ENCODE measurements at places on chromosomes 4 and X. TPM values are rescaled to one million over a fixed set of nuclear protein-coding genes. Genes with fewer than 3 reads are reported as not detected.
A peak's percentile ranks its signal among the peaks of the same experiment; 100 is the strongest.

DNA sequence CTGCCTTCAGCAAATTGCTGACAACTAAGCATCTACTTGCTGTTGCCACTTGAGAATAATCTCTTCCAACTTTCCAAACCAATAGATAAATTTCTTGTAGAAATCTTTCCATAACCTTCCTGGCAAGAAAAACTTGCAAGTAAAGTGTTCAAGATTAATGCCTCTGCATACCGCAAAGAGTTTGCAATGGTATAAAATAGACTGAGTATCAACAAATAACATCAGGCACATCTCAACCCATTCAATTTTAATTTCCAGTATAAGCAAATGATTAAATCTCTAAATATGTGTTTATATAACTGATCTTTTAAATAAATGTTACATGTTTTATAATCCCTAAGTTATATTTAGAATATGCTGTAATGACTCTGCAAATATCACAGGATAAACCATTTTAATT, 275.2 kb upstream of the AGA start:
- no peak for DNase-seq

The C4orf50 gene
- not detected for total RNA-seq

The JAKMIP1 gene
- not detected for total RNA-seq

GRCh38 chr4:169337510-169337909, 66.8 kb upstream of the SH3RF1 start:
- DNase-seq, result peak; percentile 73

The ATP8A1 gene
- total RNA-seq, result 4.3 TPM

The RXFP1 gene
- total RNA-seq, result not detected

The CT45A8 gene
- total RNA-seq, result not detected

The FIP1L1 gene
- total RNA-seq, result 52.8 TPM

DNA sequence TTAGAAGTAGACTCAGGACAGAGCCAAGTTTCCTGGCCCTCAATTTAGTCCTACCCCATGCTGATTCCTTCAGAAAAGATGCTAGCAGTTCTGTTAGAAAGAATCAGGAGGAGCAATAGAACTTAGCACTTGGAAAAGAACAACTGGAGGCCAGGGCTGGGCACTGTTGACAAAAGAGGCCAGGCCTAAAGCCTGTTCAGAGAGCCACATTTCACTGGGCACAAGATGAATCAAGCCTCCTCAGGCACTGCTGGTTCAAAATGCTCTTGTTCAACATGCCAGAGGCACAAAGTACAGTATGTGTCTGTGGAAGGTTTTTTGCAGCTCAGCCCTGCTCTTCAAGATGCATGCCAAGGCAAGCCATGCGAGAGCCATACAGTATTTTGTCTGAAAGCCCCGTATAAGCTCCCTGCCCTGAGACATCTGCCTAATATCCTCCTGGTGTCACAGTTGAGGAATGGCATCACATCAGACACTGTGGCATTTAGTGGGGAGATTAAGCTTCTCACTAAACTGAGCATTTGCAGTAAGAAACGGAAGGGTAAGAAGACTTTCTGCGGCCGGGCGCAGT, 53.7 kb downstream of the RASL11B start:
- DNase-seq, result no peak

The PAQR3 gene
- 31.7 TPM for total RNA-seq

DNA sequence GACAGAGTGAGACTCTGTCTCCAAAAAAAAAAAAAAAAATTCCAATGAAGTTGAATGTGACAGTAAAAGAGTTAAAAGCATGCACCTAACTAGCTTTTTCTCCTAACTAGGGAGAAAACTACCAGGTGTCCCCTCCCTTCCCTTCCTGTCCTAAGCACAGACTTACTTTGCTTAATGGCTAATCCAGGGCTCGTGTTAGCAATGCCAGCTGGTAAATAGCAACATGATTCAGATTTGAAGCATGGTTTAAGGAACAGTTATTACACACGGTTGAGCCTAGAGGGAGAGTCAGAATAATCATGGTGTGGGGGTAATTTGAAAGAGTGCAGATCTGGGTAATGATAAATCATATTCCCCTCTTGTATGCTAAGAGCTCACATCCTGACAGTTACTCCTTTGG, 338.3 kb downstream of the STIM2 start:
- DNase-seq, result peak; percentile 13

GRCh38 chr4:11297201-11297600, 131.5 kb downstream of the HS3ST1 start:
- DNase-seq, result no peak

GRCh38 chrX:127568691-127569090, 483.5 kb downstream of the ACTRT1 start:
- no peak for DNase-seq

DNA sequence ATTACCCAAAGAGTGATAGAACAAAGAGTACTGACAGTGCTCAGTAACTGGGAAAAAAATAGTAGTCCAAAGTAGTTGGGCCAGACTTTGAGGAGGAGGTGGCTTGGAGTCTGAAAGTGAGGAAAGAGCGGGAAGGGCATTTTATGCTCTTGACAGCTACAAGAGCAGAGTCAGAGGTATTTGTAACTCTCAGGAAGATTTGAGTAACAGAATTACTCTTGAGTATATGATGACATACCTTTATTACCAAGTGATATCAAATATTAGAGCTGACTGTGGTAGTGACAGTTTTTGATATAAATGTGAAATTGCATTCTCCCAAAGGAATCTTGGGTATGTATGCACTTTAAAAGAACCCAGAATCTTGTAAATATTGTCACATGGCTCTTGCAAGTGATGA, 2.2 kb downstream of the SLAIN2 start:
- DNase-seq, result no peak

The TLL1 gene
- total RNA-seq, result 2.0 TPM

DNA sequence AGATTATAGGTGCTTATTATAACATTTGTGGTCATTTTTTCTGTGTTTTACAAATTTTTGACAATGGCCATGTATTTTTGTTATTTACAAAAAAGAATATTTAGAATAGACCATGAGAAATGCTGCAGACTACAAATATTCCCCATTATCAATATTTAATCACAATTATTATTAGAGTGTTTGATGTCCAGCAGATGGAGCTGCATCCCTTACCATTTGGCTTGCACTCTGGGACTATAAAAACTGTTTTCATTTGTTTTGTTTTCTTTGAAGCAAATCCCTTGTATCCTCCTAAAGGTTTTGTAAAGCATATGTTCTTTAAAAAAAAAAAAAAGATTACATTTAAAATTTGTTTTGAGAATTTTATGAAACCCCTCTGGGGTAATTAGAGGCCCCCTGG, 85.6 kb upstream of the CXorf66 start:
- DNase-seq, result no peak

DNA sequence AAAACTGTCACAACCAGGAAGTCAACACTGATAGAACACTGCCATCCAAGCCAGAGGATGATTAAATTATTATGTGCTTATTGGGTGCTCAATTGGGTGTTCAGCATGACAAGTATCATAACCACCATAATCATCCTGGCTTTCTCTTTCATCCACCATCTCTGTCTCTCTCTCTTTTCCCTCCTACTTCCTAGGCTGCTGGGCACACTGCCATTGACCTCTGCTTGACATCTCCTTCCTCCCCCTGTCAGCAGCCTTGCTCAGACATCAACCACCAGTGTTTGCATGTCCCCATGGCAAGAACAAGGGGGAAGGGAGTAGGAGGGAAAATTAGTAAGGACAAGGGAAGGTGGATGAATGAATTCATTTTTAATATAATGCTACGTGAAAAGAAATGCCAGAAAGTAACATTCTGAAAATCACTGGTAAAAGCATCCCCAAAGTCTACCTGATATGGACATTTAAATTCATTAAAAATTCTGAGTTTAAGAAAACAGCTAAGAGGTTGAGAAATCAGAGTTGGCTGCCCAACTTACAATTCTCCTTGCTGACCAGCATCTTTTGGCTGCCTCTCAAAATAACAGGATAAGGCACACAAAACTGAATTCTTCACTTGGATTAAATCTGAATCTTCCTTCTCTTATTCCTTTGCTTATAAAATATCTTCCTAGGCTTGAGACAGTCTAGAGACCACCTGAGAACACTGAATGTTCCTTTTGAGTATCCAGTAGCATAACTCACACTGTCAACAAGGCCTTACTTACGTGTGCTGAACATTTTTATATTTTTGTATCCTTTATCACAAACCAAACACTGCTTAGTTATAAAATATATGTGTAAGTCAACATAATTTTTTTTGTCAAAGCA, 48.5 kb downstream of the SNCA start:
- DNase-seq, result no peak

DNA sequence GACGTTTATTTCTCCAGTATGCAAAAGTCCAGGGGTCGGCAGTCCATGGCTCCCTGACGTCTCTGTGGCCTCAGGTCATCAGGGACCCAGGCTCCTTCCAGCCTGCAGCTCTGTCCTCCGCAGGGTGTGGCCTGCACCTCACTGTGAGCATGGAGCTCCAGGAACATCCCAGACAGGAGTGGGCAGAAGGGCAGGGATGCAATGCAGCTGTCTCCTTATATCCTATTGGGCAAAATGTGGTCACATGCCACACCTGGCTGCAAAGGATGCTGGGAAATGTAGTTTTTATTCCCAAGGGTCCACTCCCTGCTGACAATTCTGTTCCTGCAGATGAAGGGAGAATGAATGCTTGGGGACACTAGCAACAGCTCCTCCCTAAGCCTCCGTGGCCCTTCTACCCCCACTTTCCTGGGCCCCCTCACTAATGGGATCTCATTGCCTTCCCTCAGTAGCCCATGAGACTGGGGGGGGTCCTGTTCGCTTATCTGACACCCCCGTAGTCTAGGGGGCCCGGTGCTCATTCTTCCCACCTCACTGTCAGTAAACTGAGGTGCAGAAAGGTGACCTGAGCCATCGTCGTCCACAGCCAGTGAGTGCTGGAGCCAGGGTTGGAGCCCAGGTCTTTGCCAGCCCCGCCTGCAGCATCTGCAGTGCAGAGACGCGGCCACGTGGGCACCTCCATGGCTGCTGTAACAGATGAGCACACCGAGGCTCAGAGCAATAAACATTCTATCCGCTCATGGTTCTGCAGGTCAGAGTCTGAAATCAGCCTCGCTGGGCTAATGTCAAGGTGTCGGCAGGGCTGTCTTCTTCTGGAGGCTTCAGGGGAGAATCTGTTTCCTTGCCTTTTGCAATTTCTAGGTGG, 5.9 kb upstream of the GRPEL1 start:
- no peak for DNase-seq

- no peak for DNase-seq
Measured at GRCh38 chr4:173498023-173498422, 32.0 kb downstream of the HAND2 start.

GRCh38 chr4:169963998-169964397, 62.2 kb downstream of the MFAP3L start:
- no peak for DNase-seq

DNA sequence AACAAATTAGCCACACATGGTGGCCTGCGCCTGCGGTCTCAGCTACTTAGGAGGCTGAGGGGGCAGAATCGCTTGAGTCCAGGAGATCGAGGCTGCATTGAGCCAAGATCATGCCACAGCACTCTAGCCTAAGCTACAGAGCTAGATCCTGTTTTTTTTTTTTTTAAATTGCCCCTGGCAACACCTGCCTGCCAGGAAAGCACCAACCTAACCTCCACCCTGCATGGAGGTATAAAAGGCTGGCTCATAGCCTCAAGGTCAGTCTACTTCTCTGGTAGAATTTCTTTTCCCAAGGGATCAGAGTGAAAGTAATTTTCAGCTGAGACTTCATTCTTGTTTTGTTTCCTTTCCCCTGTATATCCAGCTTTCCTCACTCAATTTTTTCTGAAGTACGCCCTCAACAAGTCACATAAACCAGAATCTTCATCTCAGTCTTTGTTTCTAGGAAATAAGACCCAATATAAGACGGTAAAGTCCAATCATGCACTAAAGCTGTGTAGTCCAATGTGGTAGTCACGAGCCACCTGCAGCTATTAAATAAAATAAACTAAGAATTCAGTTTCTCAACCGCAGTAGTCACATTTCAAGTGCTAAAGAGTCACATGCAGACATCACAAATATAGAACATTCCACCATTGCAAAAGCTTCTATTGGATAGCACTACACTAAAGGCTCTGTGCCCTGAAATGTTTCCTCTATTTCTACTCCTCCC, 113.3 kb downstream of the HPGD start:
- no peak for DNase-seq

GRCh38 chr4:184395971-184396391, 78.4 kb downstream of the IRF2 start:
- DNase-seq, result no peak

- no peak for DNase-seq
Measured at GRCh38 chr4:79013756-79014155, 74.5 kb upstream of the PAQR3 start.

DNA sequence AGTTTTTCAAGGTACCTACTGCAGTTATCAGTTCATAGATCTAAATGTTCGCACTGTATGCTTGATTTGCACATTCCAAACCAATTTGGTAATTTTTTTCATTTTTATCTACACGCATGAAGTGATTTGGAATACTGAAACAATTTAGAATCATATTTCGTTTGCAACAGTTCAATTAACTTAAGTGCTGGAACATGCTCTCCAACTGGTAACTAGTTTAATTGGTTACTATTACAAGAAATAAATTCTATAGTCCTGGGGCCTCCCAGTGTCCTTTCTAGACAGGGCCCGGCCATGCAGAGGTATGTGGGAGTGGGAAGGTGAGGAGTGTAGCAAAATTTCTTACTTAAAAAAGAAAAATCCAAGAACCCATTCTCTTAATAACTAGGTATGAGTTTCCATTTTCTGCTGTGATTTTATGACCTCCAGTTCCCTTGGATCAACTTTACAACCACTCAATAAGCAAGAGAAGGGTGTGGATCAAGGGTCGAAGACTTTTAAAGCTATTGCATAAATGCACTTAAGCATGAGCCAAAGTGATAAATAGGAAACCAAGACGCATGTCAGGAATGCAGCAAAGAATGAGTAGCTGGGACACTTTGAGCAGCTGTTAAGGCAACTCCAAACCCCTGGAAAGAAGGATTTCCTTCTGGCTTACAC, 106.9 kb downstream of the PPARGC1A start:
- DNase-seq, result peak; percentile 63

- DNase-seq, result no peak
Measured at GRCh38 chr4:102527695-102528283, 26.6 kb downstream of the NFKB1 start.

- no peak for DNase-seq
Measured at GRCh38 chr4:7539659-7540058, 104.9 kb upstream of the PSAPL1 start.

The XG gene
- not detected for total RNA-seq

DNA sequence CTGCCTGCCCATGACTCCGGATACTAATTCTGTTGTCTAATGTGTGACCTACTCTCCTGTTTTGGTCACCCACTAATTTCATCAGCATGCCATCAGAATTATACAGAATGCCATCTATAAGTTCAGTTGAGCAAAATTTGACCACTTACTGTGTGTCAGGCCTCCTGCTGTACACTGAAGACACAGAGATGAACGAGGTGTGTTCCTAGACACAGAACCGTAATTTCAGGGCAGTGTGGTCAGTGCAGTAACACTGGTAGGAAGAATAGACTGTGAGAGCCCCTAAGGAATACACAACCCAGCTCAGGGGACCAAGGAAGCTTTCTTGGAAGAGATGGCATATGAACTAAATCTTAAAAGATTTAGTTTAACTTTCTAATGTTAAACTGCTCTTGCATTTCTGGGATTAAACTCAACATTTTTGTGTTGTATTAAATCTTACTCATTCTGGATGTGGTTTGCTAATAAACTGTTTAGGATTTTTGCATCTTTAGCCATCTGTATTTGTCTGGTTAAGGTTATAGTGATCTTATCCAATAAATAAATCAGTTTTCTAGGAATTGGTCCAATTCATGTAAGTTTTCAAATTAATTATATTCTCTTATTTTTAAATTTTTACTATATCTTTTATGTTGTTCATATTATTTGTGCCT, 34.3 kb downstream of the KANTR start:
- no peak for DNase-seq

The IBSP gene
- not detected for total RNA-seq

GRCh38 chr4:25925486-25926201, 11.6 kb downstream of the SMIM20 start:
- DNase-seq, result no peak

The MAGEB1 gene
- total RNA-seq, result not detected
